CD4-positive, CD25-positive, alpha-beta regulatory T cell (primary cell): ENCODE measurements at places on chromosomes 2 and 18. TPM values are rescaled to one million over a fixed set of nuclear protein-coding genes. Genes with fewer than 3 reads are reported as not detected.

Gene PSTPIP2
- polyA plus RNA-seq = 11.4 TPM

Gene VIL1
- 0.28 TPM for polyA plus RNA-seq

Gene GPR39
- not detected for polyA plus RNA-seq

Gene DSC3
- not detected for polyA plus RNA-seq

Gene RGPD4
- polyA plus RNA-seq = not detected

Gene SLC38A11
- polyA plus RNA-seq = not detected

Gene USP14
- polyA plus RNA-seq = 35.5 TPM

DNA sequence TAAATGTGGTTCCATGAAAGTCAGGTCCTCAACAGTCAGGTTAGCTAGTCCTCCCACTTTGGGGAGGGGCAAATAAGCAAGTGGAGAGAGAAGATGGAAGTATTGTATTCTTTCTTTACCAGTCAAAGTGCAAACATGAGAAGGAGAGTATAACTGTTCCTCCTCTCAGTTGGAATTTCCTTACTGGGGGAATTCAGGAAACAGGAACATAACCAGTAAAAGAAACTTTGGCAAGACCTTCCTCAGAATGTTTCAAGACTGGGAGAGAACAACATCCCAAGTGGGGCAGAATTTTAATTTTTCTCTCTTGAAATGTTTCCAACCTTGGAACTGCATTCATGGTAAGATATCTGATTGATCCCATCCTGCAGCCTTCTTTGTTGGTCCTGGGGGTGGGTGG is 552.4 kb upstream of the TNP1 start:
- DNase-seq = no peak
- no peaks in the 10 kb centered on the region for H3K27me3 ChIP-seq
- no peaks in the 10 kb centered on the region for H3K4me1 ChIP-seq
- no peak overlapping the region for H3K27ac ChIP-seq
- no peaks in the 10 kb centered on the region for H3K36me3 ChIP-seq

GRCh38 chr2:145764631-145765030 is 1244.7 kb upstream of the ZEB2 start:
- no peaks in the 10 kb centered on the region for H3K27me3 ChIP-seq
- DNase-seq = no peak
- H3K27ac ChIP-seq = no peak overlapping the region
- H3K4me3 ChIP-seq = no peak overlapping the region

- H3K4me3 ChIP-seq = no peak overlapping the region
- H3K27ac ChIP-seq = no peak overlapping the region
- no peak for DNase-seq
Observed at GRCh38 chr2:120299561-120299960, 46.4 kb upstream of the INHBB start.
